ENCODE measurements at places on chromosomes 2 and 18. TPM values are rescaled to one million over a fixed set of nuclear protein-coding genes. Genes with fewer than 3 reads are reported as not detected.
A peak's percentile ranks its signal among the peaks of the same experiment; 100 is the strongest.

The POTEJ gene
- not detected for total RNA-seq

The RAB3GAP1 gene
- 59.7 TPM for total RNA-seq

The FER1L5 gene
- total RNA-seq = not detected

The SRBD1 gene
- 20.3 TPM for total RNA-seq

The TMEM178A gene
- total RNA-seq = 1.5 TPM

The SNED1 gene
- total RNA-seq = 4.1 TPM

The KCNG2 gene
- total RNA-seq = not detected

The CHPF gene
- total RNA-seq = 25.5 TPM

The NYAP2 gene
- not detected for total RNA-seq

The BCL2L11 gene
- total RNA-seq = 35.4 TPM

The RAB6C gene
- total RNA-seq = not detected

The FHL2 gene
- 7.1 TPM for total RNA-seq

The RMND5A gene
- 51.3 TPM for total RNA-seq

The SLC5A7 gene
- not detected for total RNA-seq

The MDH1B gene
- 0.96 TPM for total RNA-seq

The RAB27B gene
- total RNA-seq = 0.19 TPM

The KIAA2012 gene
- total RNA-seq = not detected

The FBXO48 gene
- 3.2 TPM for total RNA-seq

The GPC1 gene
- 3.2 TPM for total RNA-seq

The SERPINB12 gene
- not detected for total RNA-seq

The REG3A gene
- not detected for total RNA-seq

GRCh38 chr2:195758846-195759245, 101.8 kb downstream of the SLC39A10 start:
- DNase-seq = no peak

GRCh38 chr18:25449046-25449445, 97.1 kb upstream of the ZNF521 start:
- no peak for DNase-seq

- no peak for DNase-seq
Observed at GRCh38 chr2:171309455-171310286, 124.1 kb downstream of the METTL8 start.

DNA sequence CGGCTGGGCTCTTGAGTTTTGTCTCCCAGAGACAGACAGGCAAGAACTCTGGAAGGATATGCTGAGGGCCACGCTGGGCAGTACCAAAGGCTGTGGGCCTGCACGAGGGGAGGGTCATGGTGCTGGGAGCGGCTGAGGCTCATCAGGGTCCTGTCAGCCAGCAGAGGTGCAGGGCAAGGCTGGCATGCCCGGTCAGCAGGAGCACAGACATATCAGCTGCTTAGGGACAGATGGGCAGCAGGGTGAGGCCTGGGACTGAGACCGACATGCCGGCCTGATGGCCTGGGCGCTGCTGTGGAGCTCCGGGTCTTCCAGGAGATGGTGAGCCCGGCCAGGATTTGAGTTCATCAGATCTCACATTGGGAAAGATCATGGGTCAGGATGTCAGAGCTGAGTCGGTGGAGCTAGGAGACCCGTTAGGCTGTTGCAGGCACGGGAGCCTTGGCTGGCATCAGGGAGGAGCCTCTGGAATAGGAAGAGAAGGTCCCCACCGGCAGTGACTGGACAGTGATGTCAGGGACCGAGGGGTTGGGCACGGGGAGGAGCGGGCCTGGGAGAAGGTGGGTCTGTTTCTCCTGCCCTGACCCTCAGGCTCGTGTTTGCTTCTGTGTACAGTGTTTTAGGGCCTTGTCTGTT, 18.8 kb downstream of the CNDP2 start:
- DNase-seq = no peak

- DNase-seq = no peak
Observed at GRCh38 chr2:157181234-157181633, 76.3 kb upstream of the GALNT5 start.

GRCh38 chr2:55155764-55156281, 76.3 kb downstream of the CLHC1 start:
- DNase-seq = no peak

GRCh38 chr18:30533716-30534115, 508.8 kb downstream of the DSC3 start:
- DNase-seq = no peak

GRCh38 chr2:207012461-207012860, 73.1 kb downstream of the CPO start:
- no peak for DNase-seq

GRCh38 chr18:2573408-2573807, 2.1 kb downstream of the NDC80 start:
- no peak for DNase-seq

DNA sequence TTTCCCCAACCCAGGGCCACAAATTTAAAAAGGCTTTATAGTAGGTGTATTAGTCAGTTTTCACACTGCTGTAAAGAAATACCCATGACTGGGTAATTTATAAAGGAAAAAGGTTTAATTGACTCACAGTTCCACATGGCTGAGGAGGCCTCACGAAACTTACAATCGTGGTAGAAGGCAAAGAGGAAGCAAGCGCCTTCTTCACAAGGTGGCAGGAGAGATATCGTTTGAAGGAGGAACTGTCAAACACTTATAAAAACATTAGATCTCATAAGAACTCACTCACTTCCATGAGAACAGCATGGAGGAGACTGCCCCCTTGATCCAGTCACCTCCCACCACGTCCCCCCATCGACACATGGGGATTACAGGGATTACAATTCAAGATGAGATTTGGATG, 70.4 kb downstream of the FECH start:
- DNase-seq = no peak

GRCh38 chr18:23238152-23238531, 102.9 kb downstream of the CABLES1 start:
- DNase-seq = no peak

DNA sequence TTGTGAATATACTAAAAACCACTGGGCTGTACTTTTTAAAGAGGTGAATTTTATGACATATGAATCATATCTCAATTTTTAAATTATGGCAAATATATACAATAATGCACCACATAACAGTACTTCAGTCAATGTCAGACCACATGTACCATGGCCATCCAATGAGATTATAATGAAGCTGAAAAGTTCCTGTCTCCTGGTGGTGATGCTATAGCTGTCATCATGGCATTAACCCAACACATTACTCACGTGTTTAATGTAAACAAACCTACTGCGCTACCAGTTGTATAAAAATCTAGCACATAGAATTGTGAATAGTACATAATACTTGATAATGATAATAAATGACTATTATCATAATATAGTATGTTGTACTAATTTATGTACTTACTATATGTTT, 77.6 kb upstream of the ID2 start:
- DNase-seq = no peak

DNA sequence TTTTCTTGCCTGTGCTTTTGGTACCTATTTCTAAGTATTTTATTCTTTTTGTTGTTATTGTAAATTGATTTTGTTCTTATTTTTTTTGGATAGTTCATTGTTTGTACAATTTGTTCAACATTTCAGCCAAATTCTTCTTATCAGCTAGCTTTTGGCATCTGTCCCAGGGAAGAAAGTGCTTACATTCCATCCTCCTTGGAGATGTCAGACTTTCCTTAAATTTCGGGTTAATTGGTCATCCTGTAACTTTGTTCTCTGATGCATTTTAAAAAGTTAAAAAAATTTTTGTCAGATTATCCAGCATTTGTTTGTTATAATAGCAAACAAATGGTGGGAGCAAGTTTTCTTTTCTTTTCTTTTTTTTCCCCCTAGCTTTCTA, 60.3 kb downstream of the PTH2R start:
- no peak for DNase-seq

- no peak for DNase-seq
Observed at GRCh38 chr2:29619689-29620088, 301.7 kb downstream of the ALK start.

DNA sequence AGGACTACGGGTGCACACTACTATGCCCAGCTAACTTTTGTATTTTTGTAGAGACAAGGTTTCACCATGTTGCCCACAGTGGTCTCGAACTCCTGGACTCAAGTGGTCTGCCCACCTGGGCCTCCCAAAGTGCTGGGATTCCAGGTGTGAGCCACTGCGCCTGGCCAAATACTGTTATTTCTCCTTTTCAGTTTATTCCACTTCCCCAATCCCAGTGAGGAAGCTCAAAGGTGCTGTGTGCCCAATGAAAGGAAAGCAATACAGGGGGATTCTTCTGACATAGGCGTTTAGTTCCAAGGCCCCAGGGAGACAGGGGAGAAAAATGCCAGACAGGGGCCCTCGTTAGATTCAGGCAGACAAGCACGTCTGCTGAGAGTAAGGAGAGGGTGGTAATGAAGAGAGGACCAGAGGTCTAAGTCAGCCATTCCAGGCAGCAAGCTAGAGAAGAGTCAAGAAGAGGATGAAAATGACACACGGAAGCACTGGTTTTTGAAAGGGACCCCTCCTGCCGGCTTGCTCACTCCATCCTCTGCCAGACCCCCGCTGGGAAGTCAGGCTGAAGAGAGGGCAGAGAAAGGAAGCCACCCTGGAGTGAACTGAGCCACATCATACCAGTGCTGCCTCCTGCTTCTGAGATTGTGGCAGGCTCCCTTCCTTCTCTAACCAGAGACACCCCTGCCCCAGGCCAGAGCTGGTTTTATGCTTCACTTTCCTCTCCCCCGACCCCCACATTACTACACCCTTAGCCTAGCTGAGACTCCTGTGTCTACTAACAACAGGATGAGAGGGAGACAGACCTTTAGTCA, 6.7 kb downstream of the INO80C start:
- DNase-seq = no peak

DNA sequence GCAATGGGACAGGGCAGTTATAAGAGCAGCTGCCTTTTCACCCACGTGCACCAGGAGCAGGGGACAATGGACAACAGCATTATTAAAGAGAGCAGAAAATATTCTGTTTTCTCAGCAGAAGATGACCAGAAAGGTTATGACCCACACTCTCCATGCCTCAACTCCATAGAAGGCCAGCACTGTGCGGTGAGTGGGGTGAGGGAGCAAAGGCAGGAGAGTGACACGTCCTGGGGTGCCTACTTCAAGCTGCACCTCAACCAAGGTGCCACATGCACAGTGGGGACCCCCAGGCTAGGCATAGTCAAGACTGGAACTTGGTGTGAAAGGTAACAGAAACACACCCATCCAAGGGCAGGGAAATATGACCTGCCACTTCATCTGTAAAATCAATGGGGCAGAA, 50.4 kb downstream of the POLR1A start:
- DNase-seq = no peak

DNA sequence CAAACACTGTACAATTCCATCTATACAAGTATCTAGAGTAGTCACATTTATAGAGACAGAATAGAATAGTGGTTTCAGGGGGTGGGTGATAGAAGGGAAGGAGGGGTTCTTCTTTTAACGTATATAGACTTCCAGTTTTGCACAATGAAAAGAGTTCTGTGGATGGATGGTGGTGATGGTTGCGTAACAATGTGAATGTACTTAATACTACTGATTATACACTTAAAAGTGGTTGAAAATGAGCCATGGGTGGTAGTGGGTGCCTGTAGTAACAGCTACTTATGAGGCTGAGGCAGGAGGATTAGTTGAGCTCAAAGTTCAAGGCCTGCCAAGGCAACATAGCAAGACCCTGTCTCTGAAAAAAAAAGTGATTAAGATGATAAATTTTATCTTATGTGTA, 85.8 kb downstream of the SETBP1 start:
- no peak for DNase-seq

DNA sequence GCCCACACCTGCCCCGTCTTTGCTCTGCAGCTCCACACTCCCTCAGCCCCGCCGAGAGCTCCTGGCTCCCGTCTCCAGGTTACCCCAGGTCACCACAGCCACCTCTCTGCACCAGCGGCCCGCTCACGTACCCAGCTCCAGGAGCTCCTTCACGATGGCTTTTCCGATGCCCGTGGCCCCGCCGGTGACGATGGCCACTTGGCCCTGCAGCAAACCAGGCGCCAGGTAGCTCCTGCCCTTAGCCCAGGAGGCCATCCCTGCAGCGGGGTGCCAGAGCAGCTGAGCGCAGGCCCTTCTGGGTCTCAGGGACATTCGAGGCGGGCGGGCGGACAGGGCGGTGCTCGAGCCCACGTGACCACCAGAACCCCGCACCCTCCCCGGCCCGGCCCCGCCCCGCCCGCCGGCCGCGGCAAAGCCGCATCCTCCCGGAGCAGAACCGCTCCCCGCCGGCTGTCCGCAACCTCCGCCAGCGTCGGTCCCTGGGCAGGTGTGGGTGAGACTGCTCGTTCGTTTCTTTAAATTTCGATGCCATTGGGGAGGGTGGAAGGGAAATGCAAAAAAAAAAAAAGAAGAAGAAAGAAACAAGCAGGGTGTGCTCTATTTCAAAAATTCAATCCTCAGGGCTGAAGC, at the start of the genes PECR and TMEM169:
Gene PECR (minus strand): TSS at position 323 of the 630 bp plus-strand sequence. CDS start 68 bp downstream, at position 255.
Gene TMEM169 (plus strand): TSS at position 433 of the 630 bp plus-strand sequence. CDS start 14,045 bp downstream, outside the sequence.
- DNase-seq = peak; percentile 86

- DNase-seq = no peak
Observed at GRCh38 chr2:20080839-20081415, 29.5 kb upstream of the LAPTM4A start.

DNA sequence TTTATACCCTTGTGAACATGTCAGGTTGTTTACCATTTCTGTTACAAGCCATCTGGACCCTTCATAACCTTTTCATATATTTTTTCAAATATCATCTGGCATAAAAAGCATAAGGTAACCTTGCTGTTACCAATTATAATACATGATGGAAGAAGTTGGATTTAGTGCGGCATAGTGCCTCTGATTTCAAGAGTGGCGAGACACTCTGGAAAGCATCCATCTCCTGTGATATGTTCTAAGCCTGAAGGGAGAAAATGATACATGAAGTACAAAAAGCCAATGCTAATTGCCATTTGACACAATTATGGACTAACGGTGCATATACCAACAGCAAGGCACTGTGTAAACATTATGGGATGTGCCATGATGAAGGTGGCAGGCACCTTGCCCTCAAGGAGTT, 75.1 kb downstream of the DCC start:
- no peak for DNase-seq

DNA sequence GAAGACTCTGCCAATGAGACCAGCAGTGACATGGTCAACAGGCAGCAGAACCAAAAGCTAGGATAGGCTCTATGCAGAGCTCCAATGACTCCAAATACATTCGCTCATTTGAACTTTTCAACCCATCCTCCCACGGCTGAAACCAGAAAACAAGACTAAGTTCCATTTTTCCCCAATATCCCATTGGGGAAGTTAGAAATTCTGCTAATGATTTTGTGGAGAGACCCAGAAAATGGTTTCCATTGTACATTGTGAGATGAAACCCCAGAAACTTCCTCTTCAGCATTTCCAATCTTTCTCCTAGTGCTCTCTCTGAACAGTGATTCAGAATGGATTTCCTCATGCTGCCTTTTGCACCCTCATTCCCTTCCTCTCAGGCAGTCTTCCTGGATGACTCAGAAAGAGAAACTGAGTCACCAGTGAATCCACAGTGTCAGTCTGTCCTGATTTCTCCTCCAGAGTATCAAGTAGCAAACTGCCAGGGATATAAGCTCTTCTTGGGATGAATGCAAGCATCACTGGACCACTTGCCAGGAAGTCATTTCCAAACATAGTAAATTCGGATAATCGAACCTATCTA, 467.7 kb upstream of the ID2 start:
- DNase-seq = no peak

- no peak for DNase-seq
Observed at GRCh38 chr18:75754433-75754832, 326.9 kb upstream of the SMIM21 start.

GRCh38 chr2:143420313-143420712, 291.1 kb downstream of the ARHGAP15 start:
- no peak for DNase-seq

All from activated T-cell treated with anti-CD3 and anti-CD28 coated beads, Interleukin-2, amount 50 U/mL, for 72 hours (primary cell).